ENCODE measurements at places on chromosomes 13 and 19.

GRCh38 chr13:111949311-111949710 lies 117.6 kb upstream of the SOX1 start:
- DNase-seq: no peak

GRCh38 chr13:31725841-31726240 lies 13.5 kb upstream of the RXFP2 start:
- no peak for DNase-seq

DNA sequence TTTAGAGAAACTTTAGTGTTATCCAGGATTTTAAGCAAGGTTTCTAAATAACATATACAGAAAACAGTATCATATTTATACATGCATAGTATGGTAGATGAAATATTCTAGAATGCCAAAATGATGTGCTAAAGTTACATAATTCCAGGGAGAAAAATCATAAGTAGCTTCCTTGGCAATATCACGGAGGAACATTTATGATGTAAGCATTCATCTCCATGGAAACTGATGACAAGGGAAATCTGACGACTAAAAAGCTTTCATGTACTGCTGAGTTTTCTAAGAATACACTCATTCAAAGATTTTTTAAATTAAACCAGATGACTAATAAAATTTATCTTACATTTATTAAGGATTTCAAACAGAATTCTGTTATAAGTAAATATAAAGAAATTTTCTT lies 4.7 kb downstream of the TEX30 start:
- no peak for DNase-seq

- DNase-seq: no peak
Measured at GRCh38 chr19:8352134-8352827, 9.2 kb upstream of the KANK3 start.

DNA sequence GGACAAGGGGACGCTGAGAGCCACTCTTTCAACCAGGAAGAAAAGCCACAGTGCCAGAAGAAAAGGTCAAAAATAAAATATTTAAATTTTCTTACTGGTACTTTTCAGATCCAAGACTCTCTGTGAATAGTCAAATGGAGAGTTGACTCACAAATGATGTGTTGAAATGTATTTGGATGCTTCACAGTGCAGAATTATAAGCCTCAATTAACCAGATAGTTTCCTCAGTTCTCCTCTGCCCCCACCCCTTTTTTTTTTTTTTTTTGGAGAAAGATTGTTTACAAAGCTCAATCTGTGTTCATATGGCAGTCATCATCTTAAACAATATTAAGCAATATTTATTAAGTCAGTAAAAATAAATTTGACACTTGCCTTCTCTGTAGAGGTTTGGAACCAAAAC lies 470.8 kb downstream of the FGF9 start:
- no peak for DNase-seq

DNA sequence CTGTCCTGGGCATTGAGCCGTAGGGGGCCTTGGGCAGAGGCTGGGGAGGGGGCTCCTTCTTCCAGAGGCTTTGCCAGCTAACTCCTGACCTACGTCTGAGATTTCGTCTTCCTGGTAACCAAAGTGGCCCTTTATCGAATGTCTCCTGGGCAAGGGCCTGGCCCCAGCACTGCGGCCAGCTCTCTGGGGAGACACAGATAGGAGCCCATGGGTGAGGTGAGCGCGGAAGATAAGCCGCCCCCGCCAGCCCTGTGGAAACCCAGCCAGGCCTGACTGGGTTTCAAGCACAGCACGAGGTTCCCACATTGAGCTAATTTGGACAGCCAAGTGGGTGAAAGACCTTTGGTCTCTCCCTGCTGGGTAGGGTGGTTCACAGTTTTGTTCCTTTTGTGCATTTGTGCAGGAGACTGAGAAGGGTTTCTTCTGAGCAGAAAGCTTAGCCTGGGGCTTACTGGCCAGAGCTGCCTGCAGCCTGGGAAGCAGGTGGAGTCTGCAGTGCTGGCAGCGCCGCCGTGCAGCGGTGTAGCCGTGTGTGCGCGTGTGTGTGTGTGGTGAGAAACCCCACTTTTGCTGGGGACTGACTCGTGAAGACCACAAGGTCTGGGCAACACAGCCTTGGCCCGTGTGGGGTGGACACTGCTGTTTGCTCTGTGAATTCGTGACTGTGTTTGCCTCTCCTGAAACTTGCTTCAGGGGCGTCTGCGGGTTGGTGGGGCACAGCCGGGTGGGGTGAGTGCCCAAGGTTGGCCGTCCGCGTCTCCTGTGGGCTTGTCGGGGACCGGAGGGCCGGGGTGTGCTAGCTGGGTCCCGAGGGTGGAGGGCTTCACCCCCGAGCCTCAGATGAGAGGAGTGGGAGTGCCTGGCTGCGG lies 2.5 kb downstream of the BSG start:
- no peak for DNase-seq

DNA sequence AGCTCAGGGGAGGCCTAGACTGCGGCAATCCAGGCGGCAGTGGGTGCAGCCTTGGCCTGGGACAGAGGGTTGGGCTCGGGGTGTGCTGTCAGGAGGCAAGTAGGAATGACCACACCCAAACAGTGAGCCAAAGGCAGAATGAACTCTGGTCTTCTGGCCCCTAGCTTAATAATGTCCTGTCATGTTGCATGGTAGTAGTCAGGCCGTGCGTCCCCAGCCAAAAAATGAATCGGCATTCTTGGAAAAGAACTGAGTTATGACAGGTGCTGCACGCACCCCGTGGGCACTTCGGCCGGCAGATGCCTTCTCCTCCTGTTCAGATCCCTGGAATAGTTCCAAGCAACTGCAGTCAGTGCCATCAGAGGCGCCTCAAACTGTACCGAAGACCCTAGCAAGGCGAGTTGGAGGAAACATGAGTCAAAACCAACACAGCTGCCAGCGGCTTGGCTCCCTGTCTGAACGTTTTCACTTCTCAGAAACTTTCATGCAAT lies 55.9 kb downstream of the ATP7B start:
- DNase-seq: no peak

- no peak for DNase-seq
Measured at GRCh38 chr13:60671386-60671785, 274.4 kb downstream of the TDRD3 start.

All from activated T-helper 1 cell treated with Interleukin-2 at 50 U/mL for 16 hours (primary cell).